ENCODE measurements at places on chromosomes 1 and 21. TPM values are rescaled to one million over a fixed set of nuclear protein-coding genes. Genes with fewer than 3 reads are reported as not detected.

DNA sequence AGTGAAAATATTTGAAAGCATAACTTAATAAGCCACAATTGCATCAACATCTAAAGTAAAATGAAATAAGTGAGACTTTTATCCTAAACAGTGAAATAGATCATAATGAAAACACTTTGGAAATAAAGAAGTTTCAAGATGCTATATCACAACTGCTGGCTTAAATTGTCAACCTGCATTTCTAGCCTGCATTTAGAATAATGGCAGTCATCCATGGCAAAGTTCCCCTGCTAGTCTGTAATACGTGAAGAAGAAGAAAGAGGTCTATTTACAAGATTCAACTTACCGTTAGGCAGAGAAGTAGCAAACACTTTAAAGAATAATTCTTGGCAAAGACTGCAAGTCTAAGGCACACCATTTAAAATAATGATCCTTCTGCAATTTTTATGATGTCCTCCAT, 133.6 kb downstream of the DPYD start:
- no peaks in the 10 kb centered on the region for H3K36me3 ChIP-seq
- no peak for DNase-seq
- H3K27me3 ChIP-seq = no peaks in the 10 kb centered on the region

The RXRG gene
- not detected for total RNA-seq

DNA sequence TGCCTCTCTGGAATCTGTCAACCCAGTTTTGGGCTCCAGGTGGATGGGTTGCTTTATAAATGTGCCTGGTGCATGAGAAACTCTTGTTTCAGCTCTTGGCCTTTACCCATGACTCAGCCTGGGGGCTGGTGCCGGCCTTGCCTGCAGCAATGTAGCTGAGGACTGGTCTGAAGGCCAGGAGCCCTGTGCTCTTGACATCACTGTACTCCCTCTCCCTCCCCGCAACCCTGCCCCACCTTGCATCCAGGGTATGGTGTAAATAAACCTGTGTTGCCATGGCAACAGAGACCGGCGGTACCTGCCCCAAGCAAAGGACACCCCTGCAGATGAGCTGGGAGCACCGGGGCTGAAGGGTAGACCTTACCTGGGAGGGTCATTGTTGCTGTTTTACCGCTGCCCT, 13.3 kb downstream of the FAM151A start:
- H3K27ac ChIP-seq = no peak overlapping the region
- H3K27me3 ChIP-seq = no peaks in the 10 kb centered on the region
- H3K36me3 ChIP-seq = no peaks in the 10 kb centered on the region

- H3K27ac ChIP-seq = no peak overlapping the region
- DNase-seq = no peak
- H3K4me3 ChIP-seq = no peak overlapping the region
- H3K27me3 ChIP-seq = no peaks in the 10 kb centered on the region
These were observed 78.1 kb downstream of the DHRS3 start for GRCh38 chr1:12539705-12540579.

The CHD5 gene
- 0.78 TPM for total RNA-seq

The SERINC2 gene
- 0.56 TPM for total RNA-seq

- peaks cover 29% of the 10 kb centered on the region for H3K4me1 ChIP-seq
- peak overlapping the region; percentile 0 for H3K27ac ChIP-seq
- H3K27me3 ChIP-seq = no peaks in the 10 kb centered on the region
- H3K4me3 ChIP-seq = no peak overlapping the region
These were observed 118.1 kb upstream of the SGIP1 start for GRCh38 chr1:66415866-66416265.

DNA sequence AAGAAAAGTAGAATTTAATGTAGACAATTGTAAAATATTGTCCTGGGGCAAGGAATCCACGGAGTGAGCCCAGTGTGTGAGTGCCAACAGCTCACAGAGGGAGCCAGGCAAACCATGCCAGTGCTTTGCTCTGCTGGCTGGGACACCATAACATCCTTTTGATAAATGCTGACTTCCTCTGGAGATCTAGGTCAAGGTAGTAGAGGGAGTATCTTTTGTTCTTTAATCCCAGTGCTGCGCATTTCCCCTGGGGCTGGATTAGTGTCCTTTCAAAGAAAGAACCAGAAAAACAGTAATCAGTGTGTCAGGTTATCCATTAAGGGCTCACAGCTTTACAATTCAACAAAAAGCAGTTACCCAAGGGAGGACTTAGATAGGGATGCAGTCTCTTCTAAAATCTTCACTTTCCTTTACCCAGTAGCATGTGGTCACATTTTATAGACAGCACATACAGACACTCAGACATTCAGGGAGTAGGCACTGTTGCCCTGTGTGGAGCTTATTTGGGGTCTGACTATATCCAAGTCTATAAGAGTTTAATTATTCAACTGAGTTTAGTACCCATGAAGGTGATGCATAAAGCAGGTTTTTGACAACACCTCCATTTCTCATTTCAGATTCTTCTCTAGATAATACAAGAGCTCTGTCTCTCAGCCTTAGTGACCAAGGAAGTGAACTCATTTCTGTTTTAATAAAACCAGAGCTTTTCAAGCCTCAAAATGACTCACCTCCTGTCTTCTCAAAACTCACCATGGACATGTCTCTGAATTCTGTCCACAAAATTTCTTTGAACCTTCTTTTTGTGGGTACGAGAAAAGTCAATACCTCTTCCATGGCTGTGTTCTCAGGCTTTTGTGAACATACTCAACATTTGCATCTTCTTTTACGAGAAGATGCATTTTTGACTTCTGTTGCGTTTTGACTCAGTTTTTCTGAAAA, 215.3 kb downstream of the BRINP2 start:
- no peaks in the 10 kb centered on the region for H3K4me1 ChIP-seq
- no peak for DNase-seq
- no peaks in the 10 kb centered on the region for H3K27me3 ChIP-seq
- H3K36me3 ChIP-seq = peaks cover 4% of the 10 kb centered on the region
- no peak overlapping the region for H3K4me3 ChIP-seq

DNA sequence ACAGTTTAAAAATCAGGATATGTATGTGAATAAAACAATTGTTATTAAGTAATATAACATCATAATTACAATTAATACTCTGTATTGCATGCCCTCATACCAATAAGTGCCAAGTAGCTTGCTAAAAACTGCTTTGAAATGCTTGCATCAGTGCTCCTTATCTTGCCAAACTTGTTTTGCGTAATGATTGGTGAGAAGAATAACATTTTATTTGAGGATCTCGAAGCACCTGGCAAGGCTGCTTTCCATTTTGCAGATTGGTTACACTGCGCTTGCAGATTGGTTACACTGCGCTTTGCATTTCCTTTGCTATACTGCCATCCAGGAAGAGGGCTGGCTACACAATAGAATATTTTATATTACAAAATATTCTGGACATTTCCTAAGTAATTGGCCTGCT, 1.7 kb upstream of the PBX1 start:
- H3K27me3 ChIP-seq = peaks cover 45% of the 10 kb centered on the region
- H3K27ac ChIP-seq = no peak overlapping the region
- H3K36me3 ChIP-seq = peaks cover 6% of the 10 kb centered on the region

GRCh38 chr1:114485286-114485685, 25.7 kb downstream of the TRIM33 start:
- H3K4me1 ChIP-seq = peaks cover 54% of the 10 kb centered on the region
- H3K27me3 ChIP-seq = no peaks in the 10 kb centered on the region
- no peak overlapping the region for H3K27ac ChIP-seq
- H3K4me3 ChIP-seq = no peak overlapping the region

DNA sequence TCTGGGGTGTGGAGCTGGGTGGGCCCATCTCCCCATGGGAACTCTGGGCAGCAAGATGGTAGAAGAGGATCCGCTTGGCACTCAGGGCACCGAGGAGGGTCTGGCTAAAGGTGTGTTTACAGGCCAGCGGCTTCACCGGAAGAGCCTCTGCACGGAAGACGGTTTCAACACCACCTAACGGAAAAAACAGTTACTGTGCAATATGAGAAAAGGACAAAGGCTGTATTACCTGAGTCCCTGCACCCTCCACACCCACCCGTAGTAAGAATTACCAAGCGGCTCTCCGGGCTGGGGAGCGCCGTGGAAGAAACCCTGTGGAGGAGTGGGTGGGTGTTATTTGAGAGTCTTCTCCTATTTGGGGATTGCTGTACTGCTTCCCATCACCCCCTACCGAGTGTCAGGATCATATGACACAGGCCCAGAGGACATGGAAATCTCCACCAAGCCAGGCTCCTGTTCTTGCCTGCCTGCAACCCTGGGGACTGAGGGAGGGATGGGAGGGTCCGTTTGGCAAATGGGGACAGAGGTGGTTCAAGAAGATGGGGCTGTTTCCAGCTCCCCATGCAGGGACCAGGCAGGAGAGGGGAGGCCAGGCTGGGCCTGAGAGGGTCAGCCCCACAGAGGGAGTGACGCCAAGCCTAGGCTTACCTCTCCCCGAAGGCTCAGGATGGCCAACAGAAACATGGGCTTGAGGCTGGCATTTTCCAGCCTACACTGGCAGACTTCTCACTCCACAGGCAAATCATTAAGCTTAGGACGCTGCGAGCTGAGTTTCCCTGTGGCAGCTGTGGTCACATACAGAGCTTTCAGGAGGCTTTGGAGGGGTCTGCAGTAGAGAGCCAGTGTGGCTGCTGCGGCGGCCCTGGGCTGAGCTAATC, 203.5 kb upstream of the TMEM51 start:
- no peaks in the 10 kb centered on the region for H3K36me3 ChIP-seq
- H3K27me3 ChIP-seq = peaks cover 8% of the 10 kb centered on the region
- DNase-seq = no peak
- no peaks in the 10 kb centered on the region for H3K4me1 ChIP-seq
- no peak overlapping the region for H3K4me3 ChIP-seq

The ITLN2 gene
- not detected for total RNA-seq

- peaks cover 18% of the 10 kb centered on the region for H3K4me1 ChIP-seq
- H3K4me3 ChIP-seq = no peak overlapping the region
- H3K27ac ChIP-seq = no peak overlapping the region
- H3K27me3 ChIP-seq = no peaks in the 10 kb centered on the region
- no peaks in the 10 kb centered on the region for H3K36me3 ChIP-seq
- no peak for DNase-seq
These were observed 85.1 kb upstream of the C1orf105 start for GRCh38 chr1:172335377-172335776.

GRCh38 chr1:218330043-218330623, 15.0 kb upstream of the TGFB2 start:
- no peak for DNase-seq
- no peak overlapping the region for H3K27ac ChIP-seq
- no peaks in the 10 kb centered on the region for H3K4me1 ChIP-seq

GRCh38 chr1:62337706-62338631, 18.7 kb upstream of the KANK4 start:
- peaks cover 26% of the 10 kb centered on the region for H3K27me3 ChIP-seq
- H3K4me1 ChIP-seq = no peaks in the 10 kb centered on the region
- DNase-seq = no peak
- no peak overlapping the region for H3K4me3 ChIP-seq
- no peak overlapping the region for H3K27ac ChIP-seq
